Stimulated activated CD8-positive, alpha-beta memory T cell treated with anti-CD3 and anti-CD28 coated beads, Interleukin-7, amount 100 ng/mL, for 48 hours (primary cell): ENCODE measurements at places on chromosomes 11 and 22.

- no peak for DNase-seq
These were observed 51.4 kb downstream of the JAM3 start for GRCh38 chr11:134120143-134120850.

DNA sequence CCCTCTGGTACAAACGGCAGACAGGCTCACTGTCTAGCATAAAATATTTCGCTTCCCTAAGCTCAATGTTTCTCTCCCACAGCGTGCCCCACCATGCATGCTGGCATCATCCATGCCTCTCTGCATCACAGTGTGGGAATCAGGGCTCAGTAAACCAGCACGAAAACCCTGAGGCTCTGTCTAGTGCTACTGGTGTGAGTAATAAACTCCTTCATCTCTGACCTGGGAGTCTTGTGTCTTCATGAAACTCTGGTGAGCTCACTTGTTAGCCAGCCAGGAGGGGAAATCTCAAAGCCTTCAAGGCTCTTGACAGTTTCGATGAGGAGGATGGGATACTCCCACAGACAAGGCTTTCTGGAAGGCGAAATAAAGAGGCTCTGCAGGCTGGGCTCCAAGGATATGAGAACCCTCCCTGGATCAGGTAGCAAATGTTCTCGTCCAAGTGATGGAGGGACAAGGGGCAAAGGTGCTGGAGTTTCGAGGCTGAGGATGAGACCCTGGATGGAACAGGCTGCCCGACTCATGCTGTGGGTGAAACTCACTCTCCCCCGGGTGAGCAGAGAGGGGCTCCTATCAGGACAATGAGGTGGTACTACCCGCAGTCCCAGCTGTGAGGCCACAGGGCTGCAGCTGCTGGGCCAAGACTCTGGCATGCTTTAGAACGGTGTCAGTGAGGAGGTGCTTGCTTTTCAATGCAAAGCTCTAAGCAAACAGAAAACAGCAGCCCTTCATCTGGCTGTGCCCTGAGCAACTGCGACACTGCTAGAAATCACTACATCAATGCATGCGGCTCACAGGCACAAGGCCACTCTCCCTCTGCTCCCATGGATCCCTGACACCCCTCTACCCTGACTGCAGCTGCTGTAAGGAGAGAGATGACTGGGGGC is 69.3 kb downstream of the SHANK2 start:
- no peak for DNase-seq

DNA sequence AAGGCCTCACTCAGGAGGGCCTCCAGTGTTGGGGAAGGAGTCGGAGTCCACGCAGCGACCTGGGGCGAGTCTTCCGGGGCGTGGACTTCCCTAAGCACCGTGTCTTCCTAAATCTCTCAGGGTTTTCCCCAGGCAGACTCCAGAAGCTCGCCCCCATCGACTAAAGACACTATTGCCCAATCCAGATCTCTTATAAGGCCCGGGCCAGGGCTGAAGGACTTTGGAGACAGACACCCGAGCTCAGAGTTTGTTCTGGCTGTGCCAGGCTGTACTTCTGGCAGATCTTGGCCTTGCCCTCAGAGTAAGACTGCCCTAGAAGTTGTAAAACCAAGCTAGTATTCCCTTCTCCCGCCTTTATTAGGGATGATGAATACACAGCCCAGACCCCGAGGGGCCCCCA is 191.4 kb downstream of the BUD13 start:
- no peak for DNase-seq

DNA sequence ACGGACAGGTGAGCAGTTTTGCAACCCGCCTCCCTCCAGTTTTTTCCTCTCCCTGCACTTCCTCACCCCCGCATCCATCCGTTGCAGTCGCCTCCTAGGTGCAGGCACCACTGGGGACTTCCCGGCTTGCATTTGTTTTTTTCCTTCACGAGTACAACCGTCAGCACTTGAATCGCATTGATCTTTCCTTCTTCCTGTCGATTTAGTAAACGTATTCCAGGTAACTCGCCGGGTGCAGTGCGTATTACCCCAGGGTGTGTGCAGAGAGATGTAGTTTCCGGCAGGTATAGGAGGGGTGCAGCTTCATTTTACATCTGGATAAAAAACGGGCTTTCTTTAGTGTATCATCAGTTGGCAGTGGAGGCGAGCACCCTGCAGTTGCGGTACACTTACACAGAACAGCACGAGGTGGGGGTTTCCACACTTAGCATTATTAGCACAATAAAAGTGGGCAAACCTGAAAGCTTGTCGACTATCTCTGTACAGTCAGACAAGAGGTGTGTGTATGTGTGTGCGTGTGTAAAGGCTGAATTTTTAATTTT is at the start of gene SORL1-AS1:
TSS of gene SORL1-AS1 (minus strand) at position 359 of the 542 bp plus-strand sequence.
- DNase-seq, result no peak

DNA sequence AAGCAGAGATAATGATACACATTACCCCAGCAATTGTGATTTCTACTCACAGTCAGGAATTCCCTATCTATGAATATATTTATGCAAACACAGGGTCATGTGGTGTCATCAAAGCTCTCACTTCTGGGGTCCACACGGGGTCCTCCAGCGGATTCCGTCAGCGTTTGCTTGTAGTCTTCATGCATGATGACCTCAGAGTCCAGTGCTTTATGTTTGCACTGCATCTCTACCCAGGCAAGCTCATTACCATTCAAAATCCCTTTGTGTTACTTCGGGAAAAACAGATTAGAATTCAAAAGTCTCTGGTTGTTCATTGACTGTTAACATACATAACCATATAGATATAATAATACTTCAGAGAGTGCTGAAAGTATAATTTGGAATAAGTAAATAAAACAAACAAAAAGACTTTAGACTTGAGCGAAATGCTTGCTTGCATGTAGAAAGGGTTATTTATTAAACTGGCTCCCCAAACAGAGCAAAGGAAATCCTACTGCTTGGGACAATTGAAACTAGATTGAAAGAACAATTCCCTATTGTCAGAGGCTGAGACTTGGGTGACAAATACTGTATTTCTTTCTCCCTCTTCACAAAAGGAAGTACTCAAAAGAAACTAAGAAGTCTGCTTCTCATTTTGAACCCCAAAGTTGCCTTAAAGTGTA is 423.1 kb downstream of the ETS1 start:
- no peak for DNase-seq

DNA sequence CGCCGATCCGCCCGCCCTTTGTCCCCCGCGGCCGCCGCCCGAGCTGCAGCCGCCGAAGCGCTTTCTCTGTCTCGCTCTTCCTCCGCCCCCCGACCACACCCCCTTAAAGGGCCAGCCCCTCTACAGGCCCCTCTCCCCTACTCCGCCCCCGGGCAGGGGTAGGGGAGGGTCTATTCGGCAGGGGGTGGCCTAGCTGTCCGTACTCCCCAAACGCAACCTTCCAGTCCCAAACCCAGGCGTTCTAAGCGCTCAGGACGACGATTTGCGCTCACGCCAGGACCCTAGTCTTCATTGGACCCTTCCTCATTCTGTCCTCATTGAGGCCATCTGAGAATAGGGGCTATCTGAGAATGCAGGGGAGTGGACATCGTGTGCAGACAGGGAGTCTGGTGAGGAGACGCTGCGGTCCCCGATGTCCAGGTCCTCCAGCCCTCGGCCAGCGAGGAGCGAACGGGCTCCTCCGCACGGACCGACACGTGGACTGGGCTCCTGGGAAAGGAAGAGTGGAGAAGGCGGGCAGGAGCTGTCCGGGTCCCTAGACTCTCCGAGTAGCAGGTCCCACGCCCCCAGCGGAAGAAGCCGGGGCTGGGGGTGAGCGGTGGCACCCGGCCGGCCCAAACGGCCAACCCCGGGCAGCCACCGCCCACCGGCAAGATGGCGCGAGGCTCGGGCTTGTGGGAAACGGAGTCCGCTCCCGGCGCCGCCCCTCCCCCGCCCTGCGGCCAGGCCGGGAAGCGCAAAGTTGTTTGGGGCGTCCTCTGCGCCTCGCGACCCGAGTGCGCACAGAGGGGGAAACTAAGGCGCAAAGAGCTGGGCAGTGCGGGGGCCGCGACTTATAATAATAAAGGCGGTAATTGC is at the start of gene PPP1R14B:
TSS of gene PPP1R14B (minus strand) at position 73 of the 858 bp plus-strand sequence. CDS start 270 bp downstream, outside the sequence.
- DNase-seq, result no peak

GRCh38 chr22:20204806-20205205 is 54.0 kb upstream of the CCDC188 start:
- no peak for DNase-seq
